ENCODE measurements at places on chromosomes 5 and 9.

GRCh38 chr5:112005623-112005930 is 248.6 kb upstream of the NREP start:
- DNase-seq = no peak

DNA sequence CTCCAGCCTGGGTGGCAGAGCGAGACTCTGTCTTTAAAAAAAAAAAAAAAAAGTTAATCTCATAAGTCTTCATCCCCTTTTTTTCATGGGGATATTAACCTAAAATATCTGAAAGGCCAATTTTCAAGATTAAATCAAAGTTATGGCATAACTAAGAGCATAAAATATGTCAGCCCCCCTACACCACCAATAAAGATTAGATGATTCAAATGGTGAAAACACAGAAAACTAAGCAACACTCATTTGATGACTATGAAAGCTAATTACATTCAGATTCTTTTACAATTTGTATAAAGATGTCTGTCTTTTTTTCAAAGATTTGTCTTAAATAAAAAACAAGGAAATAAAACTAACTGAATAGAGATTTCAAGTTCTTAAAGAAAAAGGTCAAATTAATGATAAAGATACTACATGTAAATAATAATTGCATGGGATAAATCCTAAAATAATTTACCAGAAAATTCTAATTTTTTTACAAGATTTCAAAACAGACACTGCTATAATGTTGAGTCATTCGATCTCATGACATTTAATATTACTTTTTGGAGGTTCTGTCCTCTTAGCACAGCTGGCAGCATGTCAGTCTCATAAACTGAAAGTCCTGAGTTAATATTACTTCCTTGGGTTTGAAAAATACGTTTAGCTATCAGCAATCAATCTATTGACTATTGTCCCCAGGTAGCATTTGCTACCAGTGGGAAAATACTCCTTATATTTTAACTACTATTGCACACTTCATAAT is 112.9 kb downstream of the KIAA0825 start:
- no peak for DNase-seq

DNA sequence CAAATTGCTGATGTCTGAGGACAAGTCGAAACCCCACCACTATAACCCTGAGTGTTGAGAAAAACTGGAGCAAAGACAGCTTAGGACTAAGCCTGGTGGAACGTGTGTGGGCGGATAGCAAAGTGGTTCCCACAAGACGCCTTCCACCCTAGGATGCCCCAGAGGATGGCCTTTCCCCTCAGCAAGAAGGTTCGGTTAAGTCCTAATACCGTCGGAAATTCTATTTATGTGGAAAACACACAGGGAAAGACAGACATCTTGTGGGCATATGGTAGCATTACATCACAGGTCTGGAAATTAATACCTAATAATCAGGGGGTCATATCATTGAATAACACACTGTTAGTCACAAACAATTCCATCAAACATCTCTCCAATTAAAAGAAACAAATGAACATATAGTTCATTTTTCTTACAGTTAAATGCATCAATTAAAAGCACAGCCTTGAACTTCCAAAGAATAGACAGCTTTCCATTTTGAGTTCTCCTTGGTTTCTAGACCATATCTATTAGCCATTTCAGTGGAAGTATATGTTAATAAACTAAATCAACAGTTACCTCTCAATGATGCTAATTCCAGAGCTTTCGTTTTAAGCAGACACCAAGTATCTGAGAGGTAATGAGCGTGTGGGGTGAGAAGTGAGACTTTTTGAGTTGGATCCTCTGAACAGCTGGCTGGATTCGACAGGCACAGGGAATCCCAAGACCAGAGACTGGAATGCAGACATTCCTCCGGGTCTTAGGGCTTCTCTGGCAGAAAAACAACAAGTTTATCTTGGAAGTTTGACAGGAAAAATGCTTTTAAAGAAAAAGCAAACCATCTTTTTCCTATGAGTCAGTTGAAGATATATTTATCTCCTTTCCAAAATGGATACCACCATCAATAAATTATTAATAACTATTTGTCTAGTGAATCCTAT is 2.9 kb upstream of the ICE1 start:
- DNase-seq = no peak

DNA sequence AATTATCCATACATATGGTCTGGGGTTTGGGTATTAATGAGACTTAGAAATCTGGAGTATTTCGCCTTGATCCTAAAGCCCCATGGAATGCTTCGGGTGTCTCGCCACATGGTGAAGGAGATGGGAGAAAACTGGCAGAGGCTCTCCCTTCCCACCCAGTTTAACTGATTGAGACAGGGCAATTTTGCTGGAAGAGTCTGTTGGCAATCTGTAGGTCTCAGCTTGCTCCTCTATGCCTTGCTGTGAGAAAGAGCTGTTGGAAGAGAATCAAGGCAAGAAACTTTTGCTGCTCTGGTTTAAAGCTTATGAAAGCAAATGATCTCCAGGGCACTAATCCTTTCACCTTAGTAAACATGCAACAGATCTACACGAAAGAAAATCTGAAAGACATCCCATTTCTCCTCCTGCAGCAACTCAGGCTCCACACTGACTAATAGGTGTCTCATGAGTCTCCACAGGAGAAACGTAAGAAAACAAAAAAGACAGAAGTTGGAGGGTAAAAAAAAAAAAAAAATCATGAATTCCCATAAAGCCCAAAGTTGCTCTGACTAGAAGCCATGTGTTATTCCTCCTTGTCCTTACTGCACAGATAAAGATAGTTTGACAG is 369.9 kb downstream of the EFNA5 start:
- no peak for DNase-seq

DNA sequence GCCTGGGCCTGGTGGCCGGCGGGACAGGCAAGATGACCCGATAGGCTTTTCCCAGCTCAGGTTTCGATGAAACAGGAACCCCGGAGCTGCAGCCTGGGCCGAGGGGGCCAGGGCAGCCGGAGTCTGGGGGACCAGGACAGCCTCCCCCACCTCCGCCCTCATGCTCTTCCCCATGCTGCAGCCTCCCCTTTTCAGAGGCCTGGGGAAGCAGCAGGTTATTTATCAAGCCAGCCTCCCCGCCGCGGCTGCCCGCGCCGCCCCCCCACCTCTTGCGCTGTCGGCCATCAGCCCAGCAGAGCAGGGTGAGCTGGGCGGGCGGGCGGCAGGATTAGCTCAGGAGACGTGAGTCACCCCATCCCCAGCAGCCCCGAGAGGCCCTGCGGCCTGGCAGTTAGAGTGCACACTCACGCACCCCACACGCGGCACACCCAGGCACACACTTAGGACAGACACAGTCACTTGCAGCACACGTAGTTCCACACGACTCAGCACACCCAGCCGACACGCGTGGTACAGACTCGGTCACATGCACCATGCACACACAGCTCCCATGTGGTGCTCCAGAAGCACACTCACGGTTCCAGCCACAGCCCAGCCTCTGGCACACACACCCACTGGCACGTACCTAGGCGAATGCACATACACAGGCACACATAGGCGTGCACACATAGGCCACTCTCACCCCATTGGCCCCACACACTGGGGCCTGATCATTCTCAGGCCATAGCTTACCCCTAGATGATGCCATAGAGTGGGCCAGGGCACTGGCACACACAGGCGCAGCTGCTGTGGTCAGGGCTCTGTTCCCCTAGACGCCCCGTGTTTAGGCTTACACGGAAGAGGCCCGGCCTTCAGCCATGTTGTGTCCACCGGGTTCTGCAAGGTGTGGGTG is 13.0 kb downstream of the CXXC5 start:
- DNase-seq = no peak

DNA sequence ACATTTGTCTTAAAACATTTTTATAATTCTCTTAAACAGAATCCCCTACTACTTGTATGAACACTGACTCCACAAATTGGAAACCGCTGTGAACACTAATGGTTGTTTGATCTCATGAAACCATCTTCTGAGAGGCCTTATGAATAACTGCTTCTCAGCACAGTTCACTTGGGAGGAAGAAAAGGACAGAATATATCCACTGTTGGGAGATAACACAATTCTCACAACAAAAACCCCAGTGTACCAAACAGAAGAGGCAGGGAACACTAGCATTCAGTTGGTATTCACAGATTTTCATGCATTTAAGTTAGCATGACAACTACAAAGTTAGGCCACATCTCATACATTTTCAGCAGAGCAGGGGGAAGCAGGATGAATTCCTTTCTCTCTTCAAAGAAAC is 89.0 kb upstream of the SELENOP start:
- no peak for DNase-seq

GRCh38 chr9:92728831-92729734 is 35.5 kb downstream of the BICD2 start:
- DNase-seq = no peak

- DNase-seq = no peak
Observed at GRCh38 chr9:134985451-134985850, 67.7 kb upstream of the FCN1 start.

DNA sequence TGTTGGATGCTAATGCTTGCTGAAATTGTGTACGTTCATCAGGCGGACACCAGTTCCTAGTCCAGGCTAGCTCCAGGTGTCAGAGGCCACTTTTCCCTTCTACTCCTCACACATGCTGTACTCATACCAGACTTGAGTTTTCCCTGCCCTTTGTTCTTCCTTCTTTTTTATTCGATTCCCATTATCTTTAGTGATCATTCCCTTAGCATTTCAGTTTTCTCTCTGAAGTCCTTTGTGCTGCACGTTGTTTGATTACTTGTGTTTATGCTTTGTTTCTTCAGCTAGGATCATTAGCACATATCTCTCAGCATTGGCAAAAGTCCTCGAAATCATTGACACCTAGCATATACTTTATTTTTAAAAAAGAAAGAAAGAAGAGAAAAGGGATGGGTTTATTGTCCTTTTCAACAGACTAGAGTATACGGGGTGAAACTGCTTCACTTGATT is 409 bp upstream of the COX7C start:
- no peak for DNase-seq
